ENCODE measurements at places on chromosomes 2 and 18. TPM values are rescaled to one million over a fixed set of nuclear protein-coding genes. Genes with fewer than 3 reads are reported as not detected.

GPR35 gene
- 0.89 TPM for polyA plus RNA-seq

REG1B gene
- 0.80 TPM for polyA plus RNA-seq

DNA sequence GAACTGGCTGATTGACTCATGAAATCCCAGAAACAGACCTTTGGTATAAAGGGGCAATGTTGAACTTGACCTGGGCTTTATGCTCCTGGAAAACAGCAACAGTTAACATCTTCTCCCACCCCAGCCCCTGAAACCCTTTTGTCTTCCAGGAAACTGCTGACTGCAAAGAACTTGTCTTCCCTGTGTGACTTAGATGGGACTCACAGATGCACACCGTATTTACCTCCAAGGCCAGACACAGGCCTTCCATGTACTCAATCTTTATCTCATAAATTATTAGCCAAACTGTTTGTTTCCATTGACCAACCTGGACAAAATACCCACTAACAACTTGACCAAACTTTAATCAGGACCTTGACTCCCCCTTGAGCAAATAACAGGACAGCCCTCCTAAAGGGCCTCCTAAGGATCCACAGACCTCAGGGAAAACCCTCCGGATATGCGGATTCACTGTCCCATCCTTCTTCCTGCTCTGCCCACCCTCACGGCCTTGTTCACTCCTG lies 36.3 kb downstream of the PIEZO2 start:
- DNase-seq: no peak

GRCh38 chr2:172806996-172807395 lies 71.4 kb downstream of the RAPGEF4 start:
- no peak for DNase-seq

DNA sequence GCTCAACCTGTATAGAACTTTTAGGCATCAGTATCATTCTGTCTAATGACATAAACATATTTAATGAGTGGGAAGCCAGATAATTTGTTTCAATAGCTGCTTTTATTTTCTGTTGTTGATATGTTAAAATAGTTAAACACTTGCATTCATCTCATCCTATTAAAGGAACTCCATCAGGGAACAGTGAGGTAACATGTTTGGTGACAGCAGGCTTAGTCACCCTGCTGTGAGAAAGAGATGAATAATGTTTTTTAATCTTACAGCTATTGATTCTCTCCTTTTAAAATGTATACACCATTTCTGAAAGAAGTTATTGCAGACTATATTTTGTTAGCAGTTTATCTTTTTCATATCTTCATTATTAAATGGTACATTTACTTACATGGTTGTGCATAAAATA lies 123.3 kb upstream of the CWC22 start:
- DNase-seq: no peak

DNA sequence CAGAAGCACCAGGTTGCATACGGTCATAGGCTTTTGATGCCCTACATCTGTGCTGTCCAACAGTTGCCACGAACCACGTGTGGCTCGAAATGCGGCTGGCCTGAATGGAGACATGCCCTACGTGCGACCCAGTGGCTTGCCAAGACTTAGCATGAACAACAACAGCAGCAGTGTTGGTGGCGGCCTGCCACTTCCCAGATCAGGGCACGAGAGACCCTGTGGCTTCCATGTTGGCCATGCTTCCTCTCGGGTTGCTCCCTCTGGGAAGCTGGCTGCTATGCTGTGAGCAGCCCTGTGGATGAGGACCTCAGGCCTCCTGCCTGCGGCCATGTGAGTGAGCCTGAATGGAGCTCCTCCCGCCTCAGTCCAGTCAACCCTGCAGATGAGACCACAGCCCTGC lies 212.3 kb downstream of the HDAC4 start:
- DNase-seq: no peak
